Putamen (tissue), 1 donor: ENCODE measurements at places on chromosomes 5 and 9.

- DNase-seq = peak; percentile 25
These were observed 72.1 kb downstream of the FEM1C start for GRCh38 chr5:115472271-115473025.

GRCh38 chr5:103218164-103218563 lies 40.4 kb upstream of the MACIR start:
- DNase-seq = no peak

- no peak for DNase-seq
These were observed at the start of gene SUSD1 for GRCh38 chr9:112174965-112175795. SUSD1 (minus strand) TSS chr9:112175297; CDS start chr9:112175235, 62 bp downstream.

- DNase-seq = no peak
These were observed 501.0 kb downstream of the BNC2 start for GRCh38 chr9:16369427-16369826.

DNA sequence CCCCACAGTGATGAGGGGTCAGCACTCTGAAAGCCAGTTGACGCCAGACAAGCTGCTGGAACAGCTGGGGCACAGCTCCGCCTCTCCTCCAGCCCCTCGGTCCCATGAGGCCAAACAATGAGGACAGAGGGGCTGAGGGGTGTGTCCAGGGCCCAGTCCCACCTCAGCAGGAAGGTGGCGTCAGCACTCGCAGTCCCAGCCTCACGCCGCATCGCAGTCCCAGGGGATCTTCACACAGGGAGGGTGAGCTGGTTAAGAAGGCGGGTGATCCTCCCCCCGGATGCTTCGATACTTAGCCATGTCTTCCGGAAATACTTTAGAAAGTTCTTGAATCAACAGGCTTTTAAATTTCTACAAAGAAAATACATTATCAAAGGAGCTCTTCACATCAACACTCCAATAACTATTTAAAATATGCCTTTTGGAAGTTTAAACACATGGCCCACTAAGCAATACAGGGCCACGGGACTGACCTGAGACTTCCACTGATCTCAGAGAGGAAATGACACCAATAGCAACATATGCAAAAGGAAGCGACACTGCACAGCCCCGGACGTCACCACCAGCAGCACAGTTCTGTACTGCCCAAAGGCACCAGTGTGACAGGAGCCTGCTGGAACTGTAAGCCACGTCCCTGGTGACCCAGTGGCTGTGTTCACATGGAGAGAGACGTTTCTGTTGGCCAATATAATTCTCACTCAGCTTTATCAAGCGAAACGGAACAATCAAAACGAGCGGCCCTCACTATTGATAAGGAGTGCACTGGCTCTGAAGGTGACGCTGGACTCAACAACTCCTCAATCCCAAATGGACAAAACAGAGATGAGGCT lies 5.9 kb downstream of the MED10 start:
- no peak for DNase-seq

GRCh38 chr9:114096866-114097612 lies 2.1 kb downstream of the KIF12 start:
- no peak for DNase-seq

- DNase-seq = no peak
These were observed 800.7 kb upstream of the CTNND2 start for GRCh38 chr5:12704955-12705354.

GRCh38 chr5:155711882-155712281 lies 615.1 kb upstream of the SGCD start:
- no peak for DNase-seq

DNA sequence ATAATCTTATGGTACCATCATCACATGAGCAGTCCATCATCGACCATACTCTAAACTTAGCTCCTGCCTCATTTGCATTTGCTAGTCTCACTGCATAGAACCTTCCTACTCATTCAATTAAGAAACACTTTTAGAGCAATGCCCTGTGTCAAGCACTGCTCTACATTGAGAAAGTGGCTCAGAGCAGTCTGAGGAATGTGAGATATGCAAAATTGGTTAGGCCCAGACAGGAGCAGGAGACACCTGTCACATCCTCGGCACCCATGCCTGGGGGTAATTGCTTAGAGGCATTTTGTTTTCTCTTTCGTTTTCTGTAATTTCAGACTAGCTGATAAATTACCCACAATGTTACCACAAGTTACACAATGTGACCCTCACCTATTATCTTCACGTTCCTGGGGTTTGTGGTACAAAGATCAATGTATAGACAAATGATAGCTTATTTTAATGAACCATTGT lies 4.9 kb upstream of the RARS1 start:
- peak; percentile 46 for DNase-seq

DNA sequence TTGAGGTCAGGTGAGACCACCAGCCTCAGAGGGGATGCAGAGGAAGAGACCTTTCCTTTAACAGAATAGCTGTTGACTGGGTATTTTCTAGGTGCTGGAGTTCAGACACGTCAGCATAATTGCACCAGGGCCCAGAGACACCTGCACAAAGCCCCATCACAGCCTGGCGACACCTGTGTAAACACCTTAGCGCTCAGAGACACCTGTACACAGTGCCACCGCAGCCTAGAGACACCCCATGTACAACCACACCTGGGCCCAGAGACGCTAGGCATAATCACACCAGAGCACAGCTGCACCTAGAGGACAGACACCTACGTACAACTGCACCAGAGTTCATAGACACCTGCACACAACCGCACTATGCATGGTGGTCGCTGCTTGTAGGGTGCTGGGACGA lies 1.0 kb downstream of the TRIP13 start:
- DNase-seq = no peak

DNA sequence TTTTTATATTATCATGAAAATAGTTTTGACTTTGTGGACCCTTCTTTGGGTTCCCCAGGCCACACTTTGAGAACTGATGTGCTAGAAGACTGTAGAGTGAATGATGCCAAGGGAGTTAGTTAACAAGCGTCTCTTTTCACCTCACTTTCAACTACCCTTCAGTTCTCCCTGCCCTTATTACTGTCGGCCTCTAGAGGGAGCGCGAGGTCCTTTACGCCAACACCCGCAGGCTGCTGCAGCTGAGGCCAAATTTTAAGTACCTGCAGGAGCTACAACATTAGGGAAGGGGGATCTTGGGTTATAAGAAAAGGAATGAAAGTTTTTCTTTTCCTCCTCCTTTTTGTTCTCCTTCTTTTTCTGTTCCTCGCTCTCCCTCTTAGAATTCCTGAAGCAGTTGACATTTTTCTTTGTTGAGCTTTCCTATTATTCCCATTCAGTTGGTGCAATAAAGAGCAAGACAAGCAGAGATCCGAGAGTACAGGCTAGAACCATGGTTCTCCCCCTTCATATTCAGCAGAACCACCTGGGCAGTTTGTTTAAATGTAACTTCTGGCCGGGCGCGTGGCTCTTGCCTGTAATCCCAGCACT lies 84.0 kb downstream of the ZFAND5 start:
- peak; percentile 67 for DNase-seq

DNA sequence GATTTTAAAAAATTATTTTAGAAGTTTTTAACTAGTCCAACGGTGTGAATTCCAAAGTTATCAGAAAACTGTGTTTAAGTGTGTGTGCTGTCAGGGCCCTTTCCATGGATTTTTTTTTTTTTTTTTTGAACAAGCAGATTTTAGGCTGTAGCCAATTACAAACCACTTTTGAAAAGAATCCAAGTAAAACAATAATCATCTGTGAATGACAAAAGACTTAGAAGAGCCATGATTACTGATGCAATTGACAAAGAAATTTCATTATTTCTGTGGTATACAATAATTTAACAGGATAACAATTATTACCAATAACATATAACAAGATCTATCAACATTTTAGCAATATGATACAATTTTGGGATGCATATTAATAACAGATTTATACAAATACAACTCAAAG lies 16.2 kb upstream of the PAIP1 start:
- no peak for DNase-seq

DNA sequence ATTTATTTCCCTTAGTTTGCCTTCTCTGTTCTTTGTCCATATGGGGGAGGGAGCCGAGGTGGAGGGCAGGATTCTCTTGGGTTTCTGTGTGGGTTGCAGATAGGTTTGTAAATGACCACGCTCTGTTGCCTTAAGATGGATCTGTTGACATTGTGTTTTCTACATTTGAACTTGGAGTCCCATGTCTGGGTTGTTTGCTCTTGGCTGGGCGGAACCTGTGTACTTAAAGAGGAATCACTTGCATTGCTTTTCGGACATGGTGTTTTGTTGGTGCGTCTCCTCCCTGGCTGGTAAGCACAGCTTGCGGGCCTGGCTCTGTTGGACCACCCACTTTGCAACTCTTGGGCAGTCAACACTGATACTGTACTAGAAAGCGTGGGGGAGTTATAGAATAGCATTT lies 45.9 kb downstream of the EHMT1 start:
- no peak for DNase-seq

DNA sequence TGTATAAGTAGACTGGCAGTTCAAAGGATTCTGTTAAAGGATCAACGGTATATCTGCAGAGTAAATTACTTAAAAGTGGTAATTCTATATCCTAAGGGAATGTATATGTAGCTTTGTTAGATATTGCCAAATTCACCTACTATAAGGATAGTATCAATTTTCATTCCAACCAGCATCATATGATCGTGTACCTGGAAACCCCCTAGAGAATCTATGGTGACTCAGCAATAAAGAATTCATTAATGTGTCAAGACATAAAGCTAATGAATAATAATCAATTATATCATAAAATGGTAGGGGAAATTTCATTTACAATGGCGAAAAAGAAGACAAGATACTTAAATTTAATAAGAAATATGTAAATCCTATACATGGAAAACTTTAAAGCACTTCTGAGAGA lies 234.1 kb upstream of the ACTBL2 start:
- no peak for DNase-seq

- no peak for DNase-seq
These were observed 87.2 kb downstream of the TMEM232 start for GRCh38 chr5:110638970-110639902.

DNA sequence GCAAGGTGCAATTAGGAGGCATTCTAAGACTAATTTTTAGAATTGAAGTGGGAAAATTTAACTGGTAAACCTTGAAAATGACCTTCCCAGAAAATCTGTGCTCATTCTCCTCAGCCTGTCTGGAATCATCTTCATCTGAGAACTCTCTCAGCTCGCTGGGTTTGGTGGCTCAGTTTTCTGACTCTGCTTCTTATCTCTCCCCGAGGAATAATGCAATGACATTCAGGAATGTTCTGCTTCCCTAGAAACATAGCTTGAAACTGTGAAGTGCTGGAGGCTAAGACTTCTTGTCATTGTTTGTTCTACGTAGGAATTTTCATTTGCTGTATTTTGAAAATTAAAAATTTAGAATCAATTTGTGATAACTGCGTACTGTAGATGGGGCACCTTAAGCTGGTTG lies 86.6 kb downstream of the KCNN2 start:
- DNase-seq = no peak

DNA sequence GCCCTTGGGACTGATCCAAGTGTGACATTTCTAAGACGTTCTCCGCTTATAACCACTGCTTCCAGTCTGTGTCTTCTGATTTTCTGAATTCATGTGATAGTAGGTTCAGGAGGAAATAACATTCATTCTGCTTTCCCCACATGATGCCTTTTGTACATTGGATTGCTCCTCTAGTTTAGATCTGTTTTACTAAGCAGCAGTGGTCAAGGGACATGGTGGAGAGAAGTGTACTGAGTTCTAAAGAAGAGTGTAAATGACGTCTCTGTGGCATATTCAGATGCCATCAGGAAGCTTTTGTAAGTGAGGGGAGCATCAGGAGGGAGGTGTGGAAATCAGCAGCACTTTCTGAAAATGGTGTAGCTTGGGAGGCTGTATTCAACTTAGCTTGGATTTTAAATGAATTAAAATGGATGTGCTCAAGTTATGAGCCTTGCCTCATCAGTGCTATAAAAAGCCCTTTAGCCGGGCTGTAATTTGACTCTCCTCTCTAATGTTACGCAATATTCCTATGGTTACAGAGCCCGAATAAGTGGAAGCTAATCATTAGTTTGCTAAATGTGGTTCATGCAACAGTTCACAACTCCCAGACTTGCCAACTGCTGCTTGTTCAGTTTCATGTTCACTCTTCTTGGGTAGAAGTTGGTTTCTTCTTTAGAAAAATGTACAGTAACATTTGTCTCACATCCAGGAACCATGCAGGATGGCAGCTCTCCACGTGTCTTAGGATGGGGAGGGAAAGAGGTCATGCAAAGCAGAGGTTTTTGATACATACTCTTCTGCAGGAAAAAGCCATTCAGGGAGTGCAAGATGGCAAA lies 281.3 kb downstream of the ARHGAP26 start:
- DNase-seq = no peak

GRCh38 chr9:38012767-38013450 lies 56.1 kb downstream of the SHB start:
- DNase-seq = peak; percentile 80

- no peak for DNase-seq
These were observed 14.0 kb downstream of the MYOZ3 start for GRCh38 chr5:150675069-150675468.

DNA sequence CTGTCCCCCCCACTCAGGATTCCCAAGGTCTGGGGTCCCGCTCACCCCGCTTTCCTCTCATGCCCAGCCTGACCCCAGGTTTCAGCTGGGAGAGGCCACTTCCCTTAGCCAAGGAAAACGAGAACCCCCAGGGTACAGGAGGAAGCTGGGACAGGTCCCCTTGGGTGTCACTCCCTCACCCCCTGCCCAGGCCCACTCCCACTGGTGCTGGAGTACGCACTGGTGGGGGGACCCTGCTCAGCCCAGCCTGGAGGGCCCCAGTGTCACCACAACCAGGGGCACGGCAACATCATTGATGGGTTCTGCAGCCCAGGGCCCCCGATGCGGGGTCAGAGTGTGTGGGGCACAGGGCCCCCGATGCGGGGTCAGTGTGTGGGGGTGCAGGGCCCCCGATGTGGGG lies 145.0 kb upstream of the CDKN2B start:
- no peak for DNase-seq

GRCh38 chr9:2494562-2494961 lies 127.0 kb upstream of the VLDLR start:
- peak; percentile 42 for DNase-seq

DNA sequence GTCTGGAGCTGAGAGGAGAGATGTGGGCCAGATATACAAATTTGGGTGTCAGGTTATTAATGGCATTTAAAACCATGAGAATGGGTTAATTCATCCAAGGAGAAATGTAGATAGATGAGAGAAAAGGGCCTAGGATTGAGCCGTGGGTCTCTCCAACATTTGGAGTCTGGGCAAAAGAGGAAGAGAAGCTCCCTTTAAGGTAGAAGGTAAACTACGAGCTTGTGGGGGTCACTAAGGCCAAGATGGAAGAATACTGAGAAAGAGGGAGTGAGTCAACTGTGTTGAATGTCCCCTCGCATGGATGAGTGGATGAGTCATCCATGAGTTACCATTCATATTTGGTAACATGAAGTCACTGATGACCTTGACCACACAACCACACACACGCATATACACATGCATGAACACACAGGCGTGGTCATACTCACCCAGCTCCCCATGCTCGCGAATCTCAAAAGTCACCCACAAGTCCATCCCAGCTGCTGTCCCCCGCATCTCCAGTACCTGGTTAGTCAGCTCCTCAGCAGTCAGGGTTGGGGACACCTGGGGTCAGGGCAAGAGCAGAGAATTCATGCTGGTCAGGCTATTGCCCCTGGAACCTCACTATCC lies 6.8 kb upstream of the FCHSD1 start:
- DNase-seq = no peak

DNA sequence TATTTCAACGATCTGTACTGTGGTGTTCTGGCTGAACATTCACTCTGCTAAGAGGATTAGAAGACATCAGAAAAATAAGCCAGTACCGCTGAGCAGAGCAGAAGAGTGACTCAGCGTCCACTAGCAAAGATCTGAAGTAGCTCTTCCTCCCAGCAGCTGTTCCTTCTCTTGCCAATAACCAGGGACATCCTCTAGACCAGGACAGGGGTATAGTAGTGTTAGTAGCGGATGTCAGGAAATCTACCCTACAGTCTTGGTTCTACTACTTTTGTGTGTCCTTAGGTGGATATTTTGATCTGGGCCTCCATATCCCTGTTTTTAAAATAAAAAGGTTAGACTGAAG lies 103.6 kb downstream of the TSSK1B start:
- DNase-seq = no peak
